ENCODE measurements at places on chromosomes 2 and 18.

- DNase-seq: no peak
Observed at GRCh38 chr2:1660656-1661640, 83.4 kb downstream of the PXDN start.

DNA sequence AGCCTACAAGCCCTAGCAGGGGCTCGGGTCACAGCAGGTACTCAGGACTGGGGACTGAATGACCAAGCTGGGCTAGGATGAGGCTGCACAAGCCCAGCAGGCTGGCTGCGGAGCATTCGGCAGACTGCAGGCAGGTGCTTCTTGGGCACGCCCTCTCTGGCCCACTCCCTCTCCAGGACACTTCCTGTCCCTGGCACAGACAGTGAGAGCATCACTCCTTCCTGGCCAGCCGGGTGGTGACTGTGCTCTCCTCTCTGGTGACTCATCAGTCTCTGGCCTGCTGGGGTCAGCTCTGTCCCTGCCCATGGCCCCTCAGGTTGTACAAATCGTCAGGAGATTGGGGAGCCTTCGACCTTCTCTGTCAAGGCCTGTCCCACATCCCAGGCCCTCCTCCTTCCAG is 22.5 kb downstream of the C1QL2 start:
- DNase-seq: no peak

GRCh38 chr2:145740302-145740701 is 1220.4 kb upstream of the ZEB2 start:
- DNase-seq: no peak

DNA sequence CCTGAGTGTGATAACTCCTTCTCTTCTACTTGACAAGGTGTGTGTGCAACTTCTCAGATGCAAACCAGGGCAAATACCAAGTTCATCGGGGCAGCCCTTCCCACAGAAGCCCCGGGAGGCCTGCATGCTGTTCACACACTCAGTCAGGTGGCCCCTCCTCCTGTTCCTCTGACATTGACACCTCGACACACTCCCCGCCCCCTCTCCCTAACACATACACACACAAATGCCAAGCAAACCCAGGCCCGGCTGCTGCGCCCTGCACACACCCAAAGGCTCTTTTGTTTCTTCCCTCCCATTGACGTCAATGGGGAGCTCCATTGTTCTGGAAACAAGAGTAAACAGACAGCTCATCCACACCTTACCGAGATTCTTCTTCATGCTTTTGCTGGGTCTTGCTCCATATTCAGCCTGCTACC is 1.7 kb upstream of the PER2 start:
- no peak for DNase-seq

GRCh38 chr2:127059559-127059958 is 47.4 kb downstream of the BIN1 start:
- DNase-seq: no peak

DNA sequence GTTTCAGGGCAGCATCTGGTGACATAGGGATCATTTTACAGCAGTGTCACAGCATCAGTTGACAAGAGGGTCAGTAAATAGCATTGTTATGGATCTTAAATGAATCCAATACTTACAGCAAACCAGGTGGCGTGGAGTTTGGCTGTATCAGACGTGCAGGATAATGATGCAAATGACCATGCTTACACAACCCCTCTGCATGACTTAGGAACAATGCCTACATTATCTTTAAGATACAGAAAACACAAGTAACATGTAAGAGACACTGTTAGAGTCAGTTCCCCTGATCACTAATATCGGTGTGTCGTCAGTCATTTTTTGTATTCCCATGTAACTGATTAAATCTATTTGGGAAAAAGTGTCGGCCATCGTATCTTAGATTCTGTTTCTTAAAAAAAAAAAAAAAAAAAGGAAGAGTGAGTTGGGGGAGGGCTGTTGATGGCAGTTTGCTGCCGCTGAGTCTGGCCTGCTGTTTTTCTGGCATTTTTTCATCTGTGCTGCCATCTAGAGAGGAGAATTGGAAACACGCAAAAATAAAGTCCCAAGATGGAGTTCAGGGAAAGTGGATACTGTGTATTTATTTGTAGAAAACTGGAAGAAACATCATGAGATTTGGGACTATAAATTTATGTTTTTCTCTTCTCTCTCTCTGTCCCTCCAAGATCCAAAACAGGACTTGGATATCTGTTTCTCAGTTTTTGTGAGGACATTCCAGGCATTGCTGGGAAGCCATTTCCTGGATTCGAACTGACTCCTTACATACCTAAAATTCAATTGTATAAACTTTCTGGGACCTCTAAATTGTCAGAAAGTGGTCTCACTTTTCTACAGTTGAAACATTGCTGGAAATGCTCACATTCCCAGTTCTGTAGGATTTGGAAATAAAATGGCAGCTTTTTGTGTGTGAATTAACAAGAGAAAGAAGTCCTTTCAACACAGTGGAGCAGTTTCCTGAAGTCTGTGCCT is 60.3 kb upstream of the AGPS start:
- DNase-seq: peak; percentile 38

GRCh38 chr2:11683966-11684365 is 14.0 kb upstream of the NTSR2 start:
- no peak for DNase-seq

GRCh38 chr2:21467910-21468309 is 344.1 kb downstream of the TDRD15 start:
- no peak for DNase-seq

DNA sequence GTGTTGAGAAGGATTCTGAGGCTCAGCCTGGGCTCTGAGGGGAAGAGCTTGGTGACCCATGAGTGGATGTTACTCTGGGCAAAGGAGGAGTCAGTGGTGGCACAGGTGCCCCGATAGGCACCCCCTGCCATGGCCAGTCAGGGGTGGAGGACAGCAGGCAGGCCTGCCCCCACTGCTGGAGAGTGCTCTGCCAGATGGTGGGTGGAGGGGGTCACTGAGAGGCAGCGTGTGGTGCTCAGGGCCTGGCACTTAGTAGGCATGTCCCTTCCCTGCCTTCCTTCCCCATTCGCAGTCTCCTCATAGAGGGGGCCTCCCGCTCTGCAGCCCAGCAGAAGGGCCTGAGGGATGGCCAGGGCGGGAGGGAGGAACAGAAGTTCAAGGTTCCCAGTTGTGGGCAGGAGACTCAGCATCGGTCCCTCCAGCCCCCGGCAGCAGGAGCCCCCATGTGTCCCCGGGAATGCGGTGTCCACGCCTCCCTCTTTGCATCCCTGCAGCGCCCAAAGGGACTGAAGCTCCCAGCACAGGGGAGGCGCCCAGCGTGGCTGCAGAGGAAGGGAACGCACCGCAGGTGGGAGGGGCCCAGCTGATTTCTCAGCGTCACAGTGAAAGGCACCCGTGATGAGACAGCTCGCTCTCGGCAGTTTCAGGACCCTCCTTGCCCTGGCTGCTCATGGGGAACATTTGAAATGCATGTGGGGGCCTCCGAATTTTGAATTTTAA is 5.7 kb upstream of the SNED1 start:
- no peak for DNase-seq

GRCh38 chr2:196131384-196131937 is 39.9 kb downstream of the STK17B start:
- no peak for DNase-seq

GRCh38 chr2:196925768-196926561 is 542 bp downstream of the PGAP1 start:
- peak; percentile 82 for DNase-seq

DNA sequence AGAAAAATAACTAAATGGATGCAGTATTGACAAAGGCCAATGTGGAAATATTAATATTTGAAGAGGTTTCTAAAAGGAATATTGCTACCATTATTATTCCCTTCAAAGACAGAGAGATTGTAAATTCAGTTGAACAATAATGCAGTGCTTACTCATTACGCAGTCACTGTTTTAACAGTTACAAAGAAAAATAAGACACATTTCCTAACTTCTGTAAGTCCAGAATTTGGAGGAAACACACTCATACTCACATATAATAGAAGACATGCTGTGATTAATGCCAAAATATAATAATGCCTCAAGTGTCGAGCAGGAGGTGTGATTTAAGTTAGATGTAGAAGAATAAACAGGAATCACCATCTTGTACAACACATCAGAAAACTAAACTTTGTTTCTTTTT is 389.2 kb downstream of the FBXO15 start:
- DNase-seq: no peak

DNA sequence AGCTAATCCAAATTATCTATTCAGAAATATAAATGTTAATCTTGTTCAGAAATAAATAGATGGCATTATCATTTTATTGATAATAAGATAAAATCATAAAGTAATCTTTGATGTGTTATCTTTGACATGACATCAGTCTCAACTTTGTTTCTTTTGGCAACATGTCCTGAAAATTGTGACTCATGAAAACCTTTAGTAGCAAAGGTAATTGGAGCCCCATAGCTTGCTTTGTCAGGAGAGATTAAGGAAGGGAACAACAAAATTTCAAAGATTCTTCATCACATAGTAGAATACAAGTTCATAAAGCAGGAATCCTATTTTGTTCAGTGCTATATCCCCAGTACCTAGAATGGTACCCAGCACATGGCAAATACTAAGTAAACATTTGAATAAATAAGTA is 165.4 kb downstream of the KCNE4 start:
- no peak for DNase-seq

DNA sequence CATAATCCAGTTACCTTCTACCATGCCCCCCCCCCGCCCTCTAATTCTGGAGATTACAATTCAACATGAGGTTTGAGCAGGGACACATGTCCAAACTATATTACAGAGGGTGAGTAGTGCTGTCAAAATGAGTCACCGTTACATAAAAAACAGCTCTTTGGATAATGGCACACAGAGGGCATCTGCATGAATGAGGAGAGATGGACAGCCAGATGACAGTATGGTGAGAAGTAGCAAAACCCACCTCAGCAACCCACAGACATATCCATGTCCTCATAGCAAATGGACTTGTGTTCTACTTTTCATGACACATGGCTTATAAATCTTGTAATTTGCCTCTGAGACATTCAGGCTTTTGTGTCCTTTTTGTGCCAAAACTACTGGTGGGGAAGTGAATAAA is 132.0 kb downstream of the EML6 start:
- no peak for DNase-seq

GRCh38 chr18:46435031-46435430 is 222.0 kb downstream of the LOXHD1 start:
- DNase-seq: no peak

GRCh38 chr2:176187899-176188773 is at the start of gene HOXD1:
TSS of gene HOXD1 (plus strand) at chr2:176188668. CDS start at chr2:176188802, 134 bp downstream.
- DNase-seq: peak; percentile 79

DNA sequence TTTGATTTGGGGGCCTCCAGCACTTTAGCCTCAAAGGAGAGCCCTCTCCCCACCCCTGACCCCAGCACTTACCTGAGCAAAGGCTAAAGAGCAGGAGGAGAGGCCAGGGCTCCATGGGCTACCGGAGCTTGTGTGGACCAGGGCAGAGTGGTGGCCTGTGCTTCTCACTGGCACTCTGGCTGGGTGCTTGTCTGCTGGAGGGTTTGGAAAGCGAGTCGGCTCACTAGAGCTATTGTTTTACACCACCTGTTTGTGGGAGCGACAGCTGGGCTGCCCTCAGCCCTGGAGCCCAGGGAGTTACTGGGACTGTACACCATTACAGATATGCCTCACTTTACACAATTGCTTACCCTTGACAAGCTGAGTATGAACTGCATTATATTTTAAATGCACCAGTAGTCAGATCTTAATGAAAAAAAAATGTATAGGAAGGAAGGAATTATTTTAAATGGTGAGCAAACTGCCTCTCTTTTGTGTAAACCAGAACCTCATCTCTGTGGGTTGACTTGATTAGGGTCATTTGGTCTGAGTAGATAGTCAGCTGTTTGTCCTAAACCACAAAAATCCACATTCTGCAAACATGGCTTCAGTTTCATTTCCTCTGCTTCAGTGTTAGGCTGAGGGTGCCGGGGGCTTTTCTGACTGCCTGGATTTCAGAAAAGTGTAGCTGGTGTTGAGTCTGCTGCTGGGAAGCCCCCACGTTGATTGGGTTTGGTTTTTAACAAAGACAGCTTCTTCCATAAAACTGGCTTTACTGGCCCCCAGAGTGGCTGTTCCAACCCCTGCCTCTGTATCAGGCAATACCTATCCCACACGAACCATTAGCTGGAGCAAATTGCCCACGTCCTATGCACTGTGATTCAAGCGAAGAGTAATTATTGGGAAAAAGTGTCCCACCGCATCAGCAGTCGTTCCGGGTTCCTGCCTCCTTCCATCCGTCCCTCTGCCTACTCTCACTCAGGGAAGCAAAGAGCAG is at the start of gene CHRNA1:
Gene CHRNA1 (minus strand): TSS at position 193 of the 976 bp plus-strand sequence. CDS start 78 bp downstream, at position 115.
- no peak for DNase-seq

- DNase-seq: no peak
Observed at GRCh38 chr2:195664528-195664927, 7.5 kb downstream of the SLC39A10 start.

GRCh38 chr2:159449504-159450124 is 163.1 kb upstream of the WDSUB1 start:
- DNase-seq: no peak

GRCh38 chr18:46260016-46260878 is 156.1 kb downstream of the HAUS1 start:
- DNase-seq: no peak
